Bone marrow (tissue), 2 donors: ENCODE measurements at places on chromosomes 4 and X.
A peak's percentile ranks its signal among the peaks of the same experiment; 100 is the strongest.

DNA sequence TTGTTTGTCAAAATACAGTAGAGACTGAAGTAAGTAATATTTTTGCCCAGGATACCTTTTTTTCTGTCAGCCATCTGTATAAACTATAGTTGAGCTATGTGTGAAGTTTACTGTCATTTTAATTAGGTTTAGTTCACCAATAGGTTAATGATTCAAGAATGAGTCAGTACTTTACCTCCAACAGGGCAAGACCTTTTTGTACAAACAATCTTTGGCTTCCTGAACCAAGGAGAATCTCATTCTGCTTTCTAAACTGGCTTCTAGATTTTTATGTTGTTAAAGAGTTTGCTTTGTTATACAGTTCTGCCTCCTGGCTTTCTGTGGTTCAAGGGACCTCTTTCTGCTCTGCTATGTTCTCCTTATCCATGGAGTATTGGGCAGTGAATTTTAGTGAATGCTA is 412.0 kb upstream of the NR3C2 start:
- no peak for DNase-seq

DNA sequence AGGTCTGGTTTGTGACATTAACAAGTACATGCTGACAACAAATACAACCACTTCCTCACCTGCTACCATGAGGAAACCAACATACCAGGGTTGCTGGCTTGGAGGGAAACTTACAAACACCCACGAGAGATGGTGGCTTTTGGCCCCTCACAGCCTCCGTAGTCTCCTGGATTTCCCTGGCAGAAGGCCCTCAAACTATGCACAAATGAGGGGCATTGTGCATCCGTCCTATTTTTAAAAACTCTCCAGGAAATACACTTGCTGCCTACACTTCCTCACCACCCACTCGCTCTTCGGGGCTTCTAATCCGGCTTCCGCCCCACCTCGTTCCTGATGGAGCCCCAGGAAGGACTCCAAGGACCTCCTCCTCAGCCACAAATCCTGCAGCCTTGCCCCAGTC is 355.0 kb upstream of the GATB start:
- DNase-seq = no peak

- no peak for DNase-seq
Observed at GRCh38 chr4:5927747-5928146, 34.9 kb upstream of the CRMP1 start.

- DNase-seq = no peak
Observed at GRCh38 chr4:102348701-102349100, 3.4 kb upstream of the SLC39A8 start.

DNA sequence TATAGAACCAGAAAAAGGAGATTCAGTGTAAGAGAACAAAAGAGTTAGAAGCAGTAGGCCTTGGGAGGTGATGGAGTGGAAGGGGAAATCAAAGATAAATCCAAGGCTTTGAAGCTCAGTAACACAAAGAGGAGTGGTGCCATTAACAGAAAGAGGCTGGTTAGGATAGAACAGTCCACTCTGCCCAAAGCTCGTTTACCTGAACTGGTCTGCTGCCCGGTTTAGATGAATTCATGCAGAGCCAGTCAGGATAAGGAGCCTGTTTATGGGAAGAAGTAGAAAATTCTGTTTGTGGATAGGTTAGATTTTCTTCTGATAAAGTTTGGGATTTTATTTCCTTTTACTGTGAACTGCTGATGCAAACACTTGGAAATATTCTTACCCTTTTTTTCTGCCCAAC is 80.6 kb downstream of the HMGB2 start:
- DNase-seq = no peak

DNA sequence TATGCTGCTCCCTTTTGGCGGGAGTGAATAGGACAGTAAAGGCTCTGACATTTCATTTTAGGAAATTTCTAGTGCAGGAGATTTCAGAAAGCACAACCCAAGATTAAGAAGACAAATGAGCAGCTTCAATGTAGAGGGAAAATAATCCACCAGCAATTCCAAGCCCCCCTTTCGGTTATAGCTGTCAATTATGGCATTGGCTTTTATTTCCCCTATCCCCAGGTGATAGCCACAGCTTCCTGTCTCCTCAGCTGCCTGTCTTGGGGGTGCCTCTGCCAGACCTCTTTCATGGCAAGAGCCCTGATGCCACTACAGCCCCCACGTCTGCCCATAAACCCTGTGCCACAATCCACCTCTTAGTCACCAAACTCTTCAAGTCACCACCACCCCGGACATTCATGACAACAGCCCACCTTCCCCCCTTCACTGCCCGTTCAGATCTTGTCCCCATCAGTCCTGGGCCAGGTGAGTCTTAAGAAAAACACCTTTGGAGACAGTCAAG is 48.4 kb upstream of the CLNK start:
- DNase-seq = no peak

DNA sequence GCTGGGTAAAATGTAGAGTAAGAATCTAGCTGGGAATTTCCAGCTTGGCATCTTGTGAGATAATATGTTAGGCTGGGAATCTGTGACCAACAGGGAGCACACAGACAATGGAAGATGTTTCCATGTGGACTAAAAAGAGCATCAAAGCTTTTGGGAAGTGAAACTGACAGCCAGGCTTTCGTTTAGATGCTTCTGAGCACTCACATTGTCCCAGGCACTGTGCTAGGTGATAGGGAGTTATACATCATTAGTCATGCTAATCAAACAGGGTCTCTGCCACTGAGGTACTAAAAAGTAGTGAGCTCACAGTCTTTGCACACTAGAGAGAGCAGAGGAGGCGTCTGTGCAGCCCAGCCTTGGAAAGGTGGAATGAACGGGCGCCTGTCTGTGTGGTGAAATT is 101.9 kb upstream of the SCOC start:
- DNase-seq = no peak

DNA sequence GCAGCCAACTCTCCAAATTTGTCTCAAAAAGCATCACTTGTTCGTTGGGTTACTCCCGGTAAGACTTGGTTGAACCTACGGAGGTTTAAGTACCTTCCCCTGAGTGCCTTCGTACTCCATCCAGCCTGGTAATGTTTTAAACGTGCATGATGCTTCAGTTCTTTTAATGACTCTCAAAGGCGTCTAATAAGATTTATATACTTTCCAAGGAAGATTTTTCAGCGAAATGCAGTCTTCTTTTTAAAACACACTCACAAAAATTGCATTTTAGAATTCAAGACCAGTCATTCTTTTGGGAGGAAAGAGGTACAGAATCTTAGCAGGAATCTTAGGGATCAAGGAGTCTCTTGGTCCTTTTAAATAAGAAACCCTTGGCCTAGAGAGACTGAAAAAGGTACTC is 430 bp upstream of the TRPC3 start:
- DNase-seq = no peak

DNA sequence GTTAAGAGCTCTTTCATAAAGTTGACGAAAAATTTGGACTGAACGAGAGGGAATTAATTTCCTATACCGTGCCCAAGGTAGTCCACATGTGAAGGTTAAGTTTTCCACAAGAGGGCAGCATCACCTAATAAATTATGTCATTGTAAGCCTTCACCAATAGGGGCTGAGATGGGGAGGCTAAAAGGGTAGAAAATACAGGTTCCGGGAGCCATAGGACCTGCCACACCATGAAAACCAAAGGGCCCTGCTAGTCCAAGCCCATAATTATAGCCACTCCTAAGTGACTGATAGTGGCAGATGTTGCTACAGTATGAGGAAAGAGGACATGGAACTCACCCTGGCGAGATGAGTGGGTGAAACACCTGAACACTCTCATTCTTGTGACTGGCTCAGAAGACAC is 122.2 kb downstream of the SHROOM4 start:
- peak; percentile 10 for DNase-seq

- DNase-seq = no peak
Observed at GRCh38 chrX:29666366-29666765, 549.0 kb upstream of the MAGEB2 start.

DNA sequence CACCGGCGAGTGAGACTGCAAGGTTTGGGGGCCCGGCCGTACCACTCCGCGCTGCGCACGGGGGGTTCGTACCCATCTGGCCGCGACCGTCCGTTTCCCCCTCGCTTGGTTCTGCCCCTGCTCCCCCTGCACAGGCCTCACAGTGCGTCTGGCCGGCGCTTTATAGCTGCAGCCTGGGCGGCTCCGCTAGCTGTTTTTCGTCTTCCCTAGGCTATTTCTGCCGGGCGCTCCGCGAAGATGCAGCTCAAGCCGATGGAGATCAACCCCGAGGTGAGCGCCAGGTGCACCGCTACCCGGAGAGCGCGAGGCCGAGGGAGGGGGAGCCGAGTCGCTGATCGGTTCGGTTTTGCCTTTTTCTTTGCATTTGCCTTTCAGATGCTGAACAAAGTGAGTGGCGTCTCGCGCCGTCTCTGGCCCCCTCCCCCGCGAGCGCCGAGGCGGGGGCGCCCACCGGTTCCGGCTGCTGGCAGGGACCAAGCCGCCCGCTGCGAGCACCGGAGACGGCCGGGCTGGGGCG is at the start of gene UCHL1:
UCHL1 (plus strand) TSS at position 189 of the 517 bp plus-strand sequence; CDS start at position 238, 49 bp downstream.
- DNase-seq = no peak

- no peak for DNase-seq
Observed at GRCh38 chr4:52870225-52870624, 8.1 kb downstream of the RASL11B start.
